Hippocampal formation (tissue), 2 donors: ENCODE measurements at places on chromosomes 5 and 9.

GRCh38 chr5:145015146-145015545 lies 820.0 kb downstream of the PRELID2 start:
- DNase-seq: no peak

GRCh38 chr5:24909210-24909609 lies 264.4 kb upstream of the CDH10 start:
- no peak for DNase-seq

DNA sequence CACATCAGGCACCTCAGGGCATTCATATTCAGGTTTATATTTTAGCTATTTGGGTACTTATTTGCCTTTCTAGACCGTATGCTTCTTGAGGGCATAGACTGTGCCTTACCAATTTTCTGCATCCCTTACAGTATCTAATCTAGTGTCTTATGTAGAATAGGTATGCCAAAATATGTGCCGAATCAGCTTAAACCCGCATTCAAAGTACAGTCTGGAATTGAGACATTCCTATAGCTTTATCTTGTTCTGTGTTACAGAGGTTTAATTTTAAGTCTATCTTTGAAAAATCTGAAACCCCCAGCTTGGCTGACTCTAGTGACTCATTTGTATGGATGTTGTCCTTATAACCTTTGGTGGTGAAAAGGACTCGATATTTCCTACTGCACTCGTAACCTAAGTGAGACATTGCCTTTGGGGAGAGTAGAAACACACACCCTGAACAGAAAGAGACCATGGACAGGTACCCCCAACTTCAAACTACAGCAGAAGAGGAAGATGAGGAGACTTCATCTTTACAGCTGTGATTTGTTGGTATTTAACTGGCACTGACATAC lies 27.0 kb upstream of the TMOD1 start:
- no peak for DNase-seq

- DNase-seq: no peak
Observed at GRCh38 chr5:113250341-113250953, 184.3 kb downstream of the TSSK1B start.

GRCh38 chr5:22033066-22033465 lies 820.1 kb downstream of the CDH12 start:
- DNase-seq: no peak

GRCh38 chr9:29806937-29807618 lies 2233.8 kb upstream of the C9orf72 start:
- DNase-seq: no peak

DNA sequence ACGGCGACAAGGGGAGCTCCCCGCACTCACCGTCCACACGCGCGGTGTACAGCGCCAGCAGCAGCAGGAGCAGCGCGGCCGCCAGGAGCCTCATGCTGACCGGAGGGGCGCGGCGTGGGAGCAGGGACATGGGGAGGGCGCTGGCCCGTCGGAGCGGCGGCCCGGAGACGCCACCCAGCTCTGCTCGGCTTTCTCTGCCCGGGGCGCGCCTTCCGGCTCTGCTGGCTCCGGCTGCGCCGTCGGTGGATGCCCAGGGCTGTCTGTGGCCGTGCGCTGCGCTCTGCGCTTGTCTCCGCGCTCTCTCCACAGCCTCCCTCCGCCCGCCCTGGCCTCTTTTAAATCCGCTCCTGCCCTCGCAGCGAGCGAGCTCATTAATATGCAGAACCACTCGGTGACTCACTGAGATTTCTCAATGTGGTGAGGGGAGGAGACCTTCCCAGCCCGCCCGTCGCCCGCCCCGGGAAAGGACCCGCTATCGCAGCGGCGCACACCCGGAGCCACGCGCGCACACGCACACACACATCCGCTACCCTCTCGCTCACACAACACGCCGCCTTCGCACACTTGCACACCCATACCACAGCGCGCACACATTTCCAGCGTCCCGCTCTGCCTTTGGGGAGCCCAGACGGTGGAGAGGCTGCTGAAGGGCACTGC lies at the start of gene CXCL14:
Gene CXCL14, minus strand, starts transcription at position 307 of the 657 bp plus-strand sequence. Its CDS starts 213 bp downstream, at position 94.
- no peak for DNase-seq

DNA sequence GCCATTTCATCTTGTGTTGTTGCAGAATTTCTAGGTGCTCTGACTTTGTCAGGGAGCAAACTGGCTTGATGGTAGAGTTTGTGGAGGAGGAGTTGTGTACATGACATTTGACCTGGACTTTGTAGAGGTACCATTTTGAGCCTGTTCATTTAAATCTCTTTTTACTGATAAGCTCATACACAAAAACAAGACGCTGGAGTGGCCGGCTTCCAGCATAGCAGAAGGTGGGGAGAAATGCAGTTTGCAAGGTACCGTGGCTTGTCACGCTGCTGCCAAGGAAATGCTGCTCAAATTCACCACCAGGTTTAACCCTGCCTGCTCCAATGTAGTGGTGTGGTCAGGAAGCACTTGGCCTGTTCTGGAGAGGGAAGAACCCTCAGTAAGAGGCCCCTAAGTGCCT lies 18.9 kb upstream of the IQGAP2 start:
- DNase-seq: no peak

GRCh38 chr9:14868772-14869583 lies 41.2 kb downstream of the FREM1 start:
- no peak for DNase-seq

- DNase-seq: no peak
Observed at GRCh38 chr5:113347572-113347971, 87.2 kb downstream of the TSSK1B start.

DNA sequence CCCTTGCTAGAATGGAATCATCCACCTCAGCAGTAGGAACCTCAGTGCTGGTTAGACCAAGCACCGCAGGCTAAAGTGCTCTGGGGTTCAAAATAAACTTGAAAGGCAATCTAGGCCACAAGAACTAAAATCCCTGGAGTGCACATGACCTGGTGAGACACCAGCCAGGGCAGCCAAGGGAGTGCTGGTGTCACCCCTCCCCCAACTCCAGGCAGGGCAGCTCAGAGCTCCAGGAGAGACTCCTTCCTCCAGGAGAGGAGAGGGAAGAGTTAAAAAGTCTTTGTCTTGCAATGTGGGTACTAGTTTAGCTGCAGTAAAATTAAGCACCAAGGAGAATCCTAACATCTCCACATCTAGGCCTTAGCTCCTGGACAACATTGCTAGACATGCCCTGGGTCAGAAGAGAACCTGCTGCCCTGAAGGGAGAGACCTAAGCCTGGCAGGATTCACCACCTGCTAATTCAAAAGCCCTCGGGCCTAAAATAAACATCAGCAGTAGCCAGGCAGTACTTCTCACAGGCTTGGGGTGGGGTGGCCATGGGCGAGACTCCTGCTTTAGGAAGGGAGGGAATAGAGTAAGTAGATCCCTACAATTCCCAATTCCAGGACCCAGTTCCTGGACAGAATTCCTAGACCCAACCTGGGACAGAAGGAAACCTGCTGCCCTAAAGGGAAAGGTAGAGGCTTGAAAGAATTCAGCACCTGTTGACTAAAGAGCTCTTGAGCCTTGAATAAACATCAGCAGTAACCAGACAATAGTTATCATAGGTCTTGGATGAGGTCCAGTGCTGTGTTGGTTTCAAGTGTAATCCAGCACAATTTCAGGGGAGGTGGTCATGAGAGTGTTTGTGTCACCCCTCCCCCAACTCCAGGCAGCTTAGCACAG lies 25.8 kb downstream of the UGT3A2 start:
- DNase-seq: no peak
